ENCODE measurements at places on chromosomes 6 and 20.

- no peak for DNase-seq
Measured at GRCh38 chr20:13148961-13149360, 72.1 kb upstream of the ISM1 start.

- DNase-seq = no peak
Measured at GRCh38 chr6:168554898-168555617, 114.1 kb downstream of the SMOC2 start.

- DNase-seq = peak; percentile 68
Measured at GRCh38 chr6:85015396-85015990, 251.1 kb upstream of the TBX18 start.

- DNase-seq = no peak
Measured at GRCh38 chr20:36404435-36404978, 98.4 kb downstream of the DLGAP4 start.

DNA sequence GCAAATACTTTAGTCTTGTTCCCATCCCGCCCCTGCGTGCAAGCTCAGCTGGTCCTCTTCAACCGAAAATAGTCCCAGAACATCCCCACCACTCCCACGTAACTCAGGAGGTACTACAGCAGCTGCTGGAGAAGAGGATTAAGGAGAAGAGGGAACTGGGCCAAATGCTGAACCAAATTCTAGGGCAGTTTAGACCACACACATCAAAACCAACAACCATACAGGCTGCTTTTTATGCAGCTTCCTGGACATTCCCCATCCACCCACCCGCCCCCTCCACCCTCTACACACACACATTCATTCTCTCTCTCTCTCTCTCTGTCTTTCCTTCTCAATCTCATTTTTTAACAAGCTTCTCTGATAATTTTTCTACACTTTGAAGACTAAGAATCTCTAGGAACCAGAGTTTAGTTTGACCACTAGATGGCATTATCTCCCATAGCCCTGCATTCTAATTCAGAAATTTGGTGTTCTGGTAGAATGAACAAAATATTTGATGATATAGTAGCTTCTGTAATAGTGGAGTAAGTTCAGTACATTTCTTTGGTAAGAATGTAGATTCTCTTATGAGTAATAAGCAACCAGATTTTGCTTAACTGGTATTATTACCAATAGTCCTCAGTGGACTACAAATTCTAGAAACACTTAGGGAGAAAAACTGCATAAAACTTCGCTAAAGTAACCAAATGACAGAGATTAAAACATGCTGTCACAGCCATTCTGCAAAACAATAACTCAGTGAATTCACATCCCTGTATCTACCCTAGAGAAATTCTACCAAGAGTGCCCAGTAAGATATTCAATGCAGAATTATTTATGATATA is 52.1 kb upstream of the BEND6 start:
- peak; percentile 44 for DNase-seq

All from urothelium cell line (cell line).